ENCODE measurements at places on chromosomes 3 and 15.

DNA sequence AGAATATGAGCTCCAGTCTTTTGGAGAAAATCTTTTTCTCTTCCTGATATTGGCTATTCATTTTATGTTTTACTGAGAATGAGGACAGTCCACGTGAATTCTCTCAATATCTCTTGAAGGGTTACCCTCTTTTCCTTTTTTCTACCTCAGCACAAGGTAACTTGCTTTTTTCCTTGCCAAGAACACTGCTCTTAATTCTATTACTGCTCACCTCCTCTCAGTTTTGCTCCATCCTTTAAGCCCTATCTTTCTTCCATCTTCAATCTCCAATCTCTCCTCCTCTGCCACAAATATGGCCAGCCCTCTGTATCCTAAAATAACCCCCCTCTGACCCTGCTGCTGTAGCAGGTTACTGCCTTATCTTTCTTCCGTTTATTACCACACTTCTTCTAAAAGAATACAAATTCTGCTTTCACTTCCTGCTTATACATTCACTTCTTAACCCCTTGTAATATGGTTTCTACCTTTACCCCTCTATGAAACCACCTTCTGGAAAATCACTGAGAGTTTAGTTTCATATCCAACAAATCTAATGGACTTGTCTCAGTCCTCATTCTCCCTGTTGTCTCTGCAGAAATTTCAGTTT is 89.0 kb downstream of the NFKBIZ start:
- peak; percentile 75 for DNase-seq

DNA sequence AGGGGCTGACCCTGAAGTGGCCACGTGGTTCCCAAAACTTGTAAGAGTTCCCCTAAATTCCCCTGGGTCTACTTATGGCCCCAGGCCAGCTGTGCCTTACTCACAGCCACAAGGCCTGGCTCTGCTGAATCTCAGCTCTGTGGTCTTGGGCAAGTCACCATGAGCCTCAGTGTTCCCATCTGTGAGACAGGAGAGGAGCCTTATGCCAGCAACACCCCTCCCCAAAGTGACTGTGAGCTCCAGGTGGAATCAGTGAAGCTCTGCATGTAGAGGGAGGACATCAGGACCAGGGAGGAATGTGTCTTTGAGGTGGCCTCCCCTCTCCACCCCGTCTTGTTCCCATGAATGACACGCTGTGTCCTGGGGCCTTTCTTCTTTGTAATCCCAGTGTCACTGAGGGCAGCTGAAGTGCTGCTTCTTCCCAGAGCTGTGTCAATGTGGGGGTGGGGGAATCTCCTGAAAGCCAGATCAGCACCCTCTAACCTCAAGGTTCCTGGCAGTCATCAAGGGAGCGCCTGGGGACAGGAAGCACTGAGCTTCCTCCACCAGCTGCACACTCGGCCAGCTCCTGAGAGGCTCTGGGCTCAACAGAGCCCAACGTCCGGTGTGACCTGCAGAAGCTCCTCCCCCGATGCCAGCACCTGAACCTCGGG is 258.9 kb downstream of the UACA start:
- DNase-seq = peak; percentile 67

DNA sequence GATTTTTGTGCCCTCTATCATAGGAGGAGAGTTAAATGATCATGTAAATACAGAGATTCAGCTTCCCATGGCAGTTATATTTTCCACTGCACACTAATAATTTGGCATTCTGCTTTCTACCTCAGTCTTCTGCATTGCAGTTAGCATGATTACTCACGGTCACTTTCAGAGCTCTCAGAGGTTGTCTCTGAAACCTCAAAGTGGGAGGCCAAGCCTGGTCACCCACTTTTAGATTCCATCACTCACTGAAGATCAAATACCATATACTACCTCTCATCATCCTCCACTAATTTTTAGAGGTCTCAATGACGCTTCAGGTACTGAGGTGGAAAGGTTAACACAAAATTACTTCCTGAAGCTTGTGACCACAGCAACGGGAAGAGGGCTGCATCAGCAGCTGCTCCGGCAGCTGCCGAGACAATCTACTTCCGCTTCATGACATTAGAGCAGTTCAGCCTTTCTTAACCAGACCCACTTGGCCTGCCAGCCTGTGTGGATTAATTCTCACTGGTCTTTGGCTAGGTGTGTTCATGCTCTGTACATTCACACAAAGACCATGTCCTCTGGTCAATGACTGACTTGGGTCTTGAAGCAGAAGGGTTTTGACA is 416.4 kb upstream of the PDZRN3 start:
- no peak for DNase-seq

DNA sequence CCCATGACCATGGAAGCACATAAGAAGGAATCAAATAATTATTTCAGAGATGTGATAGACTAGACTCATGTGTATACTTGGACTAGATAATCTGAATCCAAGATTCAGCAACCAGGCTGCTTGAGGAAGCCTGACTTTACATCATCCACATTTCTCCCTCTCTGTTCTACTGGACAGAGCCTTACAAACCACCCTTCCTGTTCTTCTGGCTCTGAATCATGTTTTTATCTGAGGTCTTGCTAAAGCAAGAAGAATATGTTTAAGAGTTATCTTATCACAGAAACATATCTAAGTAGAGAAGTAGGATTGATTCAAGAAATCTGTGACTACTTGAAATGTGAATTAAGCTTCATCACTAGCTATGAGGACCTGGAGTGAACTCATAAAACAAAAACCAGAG is 71.1 kb upstream of the SLC24A5 start:
- no peak for DNase-seq

GRCh38 chr15:62532367-62532766 is 367.3 kb upstream of the C2CD4B start:
- DNase-seq = no peak

DNA sequence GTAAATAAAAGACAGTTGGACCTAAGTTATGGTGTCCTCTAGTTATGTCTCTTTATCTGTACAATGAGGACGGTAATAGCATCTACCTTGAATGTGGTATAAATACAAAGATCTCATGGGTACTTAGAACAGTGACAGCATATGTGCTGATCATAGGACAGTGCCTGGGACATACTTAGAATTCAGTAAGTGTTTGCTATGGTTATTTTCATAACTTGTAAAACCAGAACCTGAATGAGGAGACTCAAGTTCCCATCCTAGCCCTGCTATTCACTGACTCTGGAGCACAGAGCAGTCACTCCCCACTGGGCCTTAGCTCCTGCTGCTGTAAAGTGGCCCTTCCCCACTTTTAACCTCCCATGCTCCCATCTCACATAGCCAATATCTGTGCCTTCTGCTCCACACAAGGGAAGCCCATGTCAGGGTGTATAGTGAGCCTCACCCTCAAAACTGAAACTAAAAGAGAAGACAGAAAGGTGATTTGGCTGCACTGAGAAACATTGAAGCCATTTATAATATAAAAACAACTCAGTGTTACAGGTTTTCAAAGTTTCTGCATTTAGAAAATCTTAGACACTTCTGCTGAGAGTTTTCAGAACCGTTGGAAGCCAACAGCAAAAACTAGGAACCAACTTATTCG is 225.4 kb upstream of the UBE2E2 start:
- no peak for DNase-seq

GRCh38 chr3:63355809-63356208 is 77.7 kb downstream of the SYNPR start:
- no peak for DNase-seq

DNA sequence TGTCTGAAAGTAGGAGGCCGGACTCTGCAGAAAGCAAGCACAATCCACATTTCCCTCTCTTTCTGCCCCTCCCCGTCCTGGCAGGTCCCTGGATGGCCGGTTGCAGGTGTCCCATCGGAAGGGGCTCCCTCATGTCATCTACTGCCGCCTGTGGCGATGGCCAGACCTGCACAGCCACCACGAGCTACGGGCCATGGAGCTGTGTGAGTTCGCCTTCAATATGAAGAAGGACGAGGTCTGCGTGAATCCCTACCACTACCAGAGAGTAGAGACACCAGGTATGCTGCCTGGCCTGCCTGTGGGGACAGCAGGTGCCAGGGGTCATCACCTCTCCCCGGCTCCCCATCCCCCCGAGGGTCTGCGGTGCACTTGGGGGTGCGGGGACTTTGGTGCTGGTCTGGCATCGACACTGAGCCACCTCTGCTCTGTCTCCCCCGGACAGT is 89.6 kb downstream of the AAGAB start:
- DNase-seq = no peak

DNA sequence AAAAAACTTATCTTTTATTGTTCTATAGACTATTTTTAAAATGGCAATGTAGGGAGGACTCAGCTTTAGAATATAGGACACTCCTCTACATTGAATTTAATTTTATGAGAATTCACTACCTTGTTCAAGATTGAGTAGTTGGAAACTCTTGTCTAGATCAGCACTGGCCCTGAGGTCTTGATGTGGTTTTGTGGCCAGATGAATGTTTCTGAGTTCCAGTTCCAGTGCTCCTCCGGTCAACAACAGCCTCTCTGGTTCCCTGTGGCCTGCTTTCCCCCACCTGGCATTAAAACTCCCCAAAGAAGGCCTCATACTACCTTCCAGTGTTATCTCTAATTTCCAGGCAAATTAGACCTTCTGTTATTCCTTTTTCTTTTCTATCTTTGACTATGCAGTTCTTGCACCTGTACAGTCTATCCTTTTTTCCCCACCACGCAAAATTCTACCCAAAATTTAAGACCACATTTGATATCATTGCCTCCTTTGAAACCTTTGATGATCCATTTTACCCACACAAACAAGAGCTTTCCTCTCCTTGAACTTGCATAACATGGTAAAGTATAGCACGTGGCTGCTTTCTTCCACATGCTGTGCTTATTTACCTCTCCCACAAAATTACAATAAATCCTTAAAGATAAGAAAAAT is 9.6 kb upstream of the ANP32A start:
- DNase-seq = peak; percentile 52

DNA sequence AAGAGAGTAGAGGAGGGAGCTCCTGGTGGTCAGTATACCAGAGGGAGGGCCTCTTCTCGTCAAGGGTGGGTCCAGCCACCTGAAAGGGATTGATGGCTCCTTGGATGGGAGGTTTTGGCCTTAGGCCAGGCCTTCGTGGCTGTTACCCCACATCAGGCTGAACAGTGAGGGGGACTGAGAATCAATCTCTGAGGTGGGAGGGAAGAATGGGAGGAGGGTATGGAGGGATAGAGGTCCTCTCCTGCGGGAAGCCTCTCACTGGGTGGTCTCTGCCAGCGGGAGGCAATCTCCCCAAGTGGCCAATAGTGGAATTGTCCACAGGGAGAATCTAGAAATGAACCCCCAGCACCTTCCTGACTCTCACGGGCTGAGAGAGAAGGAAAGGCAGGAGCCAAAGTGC is 53.5 kb downstream of the BSN start:
- no peak for DNase-seq

DNA sequence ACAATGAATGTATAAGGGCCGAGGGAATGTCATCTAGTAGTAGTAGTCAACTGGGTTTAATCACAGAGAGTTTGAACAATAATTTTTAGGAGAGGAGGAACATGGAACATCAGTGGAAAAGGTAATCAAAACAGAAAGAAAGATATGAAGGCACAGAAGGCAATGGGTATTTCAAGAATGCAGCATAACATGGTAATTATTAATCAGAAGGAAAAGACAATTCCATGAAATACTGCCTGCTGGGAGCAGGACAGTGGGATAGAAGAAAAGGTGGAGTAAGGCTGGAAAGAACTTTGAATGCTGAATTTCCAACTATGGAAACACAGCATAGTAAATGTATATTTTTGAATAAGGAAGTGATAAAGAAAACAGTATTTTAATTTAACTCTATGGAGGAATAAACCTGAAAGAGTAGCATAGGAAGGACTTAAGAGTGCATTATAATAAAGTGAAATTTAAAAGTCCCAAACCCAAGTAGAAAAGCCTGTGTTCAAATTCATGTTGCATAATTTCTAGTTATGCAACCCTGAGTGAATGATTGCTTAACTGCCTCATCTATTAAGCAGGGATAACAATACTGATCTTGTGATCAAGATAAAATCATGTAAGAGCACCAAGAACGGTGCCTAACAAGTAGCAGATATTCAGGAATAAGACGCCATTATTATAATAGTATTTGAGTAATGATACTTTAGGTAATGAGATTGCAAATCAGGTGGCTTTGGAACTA is 357.7 kb downstream of the TBC1D5 start:
- peak; percentile 69 for DNase-seq
